Heart left ventricle (tissue), 16 donors: ENCODE measurements at places on chromosomes 7 and 10.

DNA sequence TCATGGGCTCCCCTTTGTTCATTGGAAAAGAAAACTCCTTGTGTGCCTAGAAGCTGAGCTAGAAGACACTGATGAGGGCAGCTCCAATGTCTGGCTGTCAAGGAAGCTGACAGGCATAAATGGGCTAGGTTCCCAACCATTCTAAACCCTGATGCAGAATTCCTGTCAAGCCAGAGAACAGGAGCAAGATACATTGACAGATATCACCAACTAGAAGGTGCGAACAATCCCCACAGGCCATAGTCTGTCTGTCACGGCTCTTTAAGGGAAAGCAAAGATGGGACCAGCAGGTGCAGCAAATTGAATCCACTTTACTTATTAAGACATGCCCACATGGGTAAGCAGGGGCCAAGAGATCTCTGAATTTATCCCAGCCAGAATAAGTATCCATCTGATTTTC lies 617.9 kb upstream of the POT1 start:
- no peaks in the 10 kb centered on the region for H3K27me3 ChIP-seq
- DNase-seq: no peak
- no peaks in the 10 kb centered on the region for H3K36me3 ChIP-seq
- H3K27ac ChIP-seq: no peak overlapping the region
- H3K4me1 ChIP-seq: no peaks in the 10 kb centered on the region

DNA sequence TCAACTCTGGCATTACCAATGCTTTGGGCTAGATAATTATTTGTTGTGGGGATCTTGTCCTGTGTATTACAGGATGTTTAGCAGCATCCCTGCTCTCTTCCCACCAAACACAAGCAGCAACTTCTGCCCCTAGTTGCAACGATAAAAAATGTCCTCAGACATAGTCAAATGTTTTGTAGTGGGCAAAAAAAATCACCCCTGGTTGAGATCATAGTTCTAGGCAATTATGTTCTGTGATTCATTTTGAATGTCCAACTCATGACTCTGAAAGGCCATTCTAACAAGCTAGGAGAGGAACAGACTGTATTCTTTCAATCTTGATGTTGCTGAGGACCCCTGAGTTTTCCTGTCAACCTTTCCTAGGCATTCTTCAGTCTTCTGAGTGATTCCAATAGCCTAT lies 79.5 kb downstream of the RTKN2 start:
- H3K4me3 ChIP-seq: no peak overlapping the region
- no peak overlapping the region for H3K27ac ChIP-seq
- H3K36me3 ChIP-seq: no peaks in the 10 kb centered on the region
- DNase-seq: no peak
- H3K4me1 ChIP-seq: no peaks in the 10 kb centered on the region
- no peaks in the 10 kb centered on the region for H3K27me3 ChIP-seq

DNA sequence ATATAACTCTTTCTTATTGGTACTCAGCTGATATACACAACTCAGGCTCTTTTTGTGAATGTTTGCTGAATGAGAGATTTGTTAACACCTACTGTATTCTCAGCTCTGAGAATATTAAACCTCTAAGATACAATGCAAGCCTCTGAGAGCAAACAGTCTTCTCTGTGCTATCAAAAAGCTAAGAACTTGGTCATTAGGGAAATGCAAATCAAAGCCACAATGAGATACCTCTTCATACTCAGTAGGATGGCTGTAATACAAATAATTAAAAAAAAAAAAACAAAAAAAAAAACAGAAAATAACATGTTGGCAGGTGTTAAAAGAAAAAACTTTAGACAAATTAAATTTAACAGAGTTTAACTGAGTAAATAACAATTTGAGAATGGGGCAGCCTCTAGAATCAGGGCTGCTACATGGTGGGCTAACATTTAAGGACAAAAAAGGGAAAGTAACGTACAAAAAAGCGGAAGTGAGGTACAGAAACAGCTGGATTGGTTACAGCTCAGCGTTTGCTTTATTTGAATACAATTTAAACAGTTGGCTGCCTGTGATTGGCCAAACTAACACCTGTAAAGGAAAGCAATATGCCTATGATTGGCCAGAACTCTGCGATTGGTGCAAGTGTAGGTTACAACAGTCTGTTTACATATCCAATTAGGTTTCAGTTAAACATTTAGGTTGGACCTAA lies 14.8 kb upstream of the MTURN start:
- no peaks in the 10 kb centered on the region for H3K27me3 ChIP-seq
- H3K4me1 ChIP-seq: peaks cover 12% of the 10 kb centered on the region
- H3K4me3 ChIP-seq: no peak overlapping the region
- H3K36me3 ChIP-seq: no peaks in the 10 kb centered on the region

- H3K27me3 ChIP-seq: no peaks in the 10 kb centered on the region
- no peak overlapping the region for H3K27ac ChIP-seq
- DNase-seq: no peak
- H3K4me3 ChIP-seq: no peak overlapping the region
These were observed 35.2 kb upstream of the BMPER start for GRCh38 chr7:33870120-33870519.
